ENCODE measurements at places on chromosomes 3 and 15.

GRCh38 chr15:62887113-62887570 lies 155.4 kb upstream of the TPM1 start:
- DNase-seq, result no peak

DNA sequence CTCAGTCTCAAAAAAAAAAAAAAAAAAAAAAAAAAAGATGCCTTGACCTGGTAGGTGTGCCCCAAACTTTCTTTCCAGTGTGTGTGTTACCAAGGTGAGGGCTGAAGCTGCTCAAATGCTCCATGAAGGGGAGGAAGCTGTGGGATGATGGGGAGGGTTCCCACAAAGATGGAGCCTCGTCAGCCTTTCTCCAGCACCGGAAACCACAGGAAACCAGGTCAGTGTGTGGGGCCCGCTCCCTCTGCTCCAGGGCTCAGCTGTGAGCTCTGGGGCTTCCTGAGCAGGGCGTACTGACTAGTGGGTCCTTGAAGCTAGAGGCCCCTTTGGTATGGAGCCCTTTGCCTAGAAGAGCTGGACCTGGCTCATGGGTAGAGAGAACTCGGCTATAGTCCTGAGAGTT lies 681 bp upstream of the IL17RE start:
- DNase-seq, result no peak

GRCh38 chr3:32862247-32862935 lies 44.6 kb downstream of the TRIM71 start:
- no peak for DNase-seq

DNA sequence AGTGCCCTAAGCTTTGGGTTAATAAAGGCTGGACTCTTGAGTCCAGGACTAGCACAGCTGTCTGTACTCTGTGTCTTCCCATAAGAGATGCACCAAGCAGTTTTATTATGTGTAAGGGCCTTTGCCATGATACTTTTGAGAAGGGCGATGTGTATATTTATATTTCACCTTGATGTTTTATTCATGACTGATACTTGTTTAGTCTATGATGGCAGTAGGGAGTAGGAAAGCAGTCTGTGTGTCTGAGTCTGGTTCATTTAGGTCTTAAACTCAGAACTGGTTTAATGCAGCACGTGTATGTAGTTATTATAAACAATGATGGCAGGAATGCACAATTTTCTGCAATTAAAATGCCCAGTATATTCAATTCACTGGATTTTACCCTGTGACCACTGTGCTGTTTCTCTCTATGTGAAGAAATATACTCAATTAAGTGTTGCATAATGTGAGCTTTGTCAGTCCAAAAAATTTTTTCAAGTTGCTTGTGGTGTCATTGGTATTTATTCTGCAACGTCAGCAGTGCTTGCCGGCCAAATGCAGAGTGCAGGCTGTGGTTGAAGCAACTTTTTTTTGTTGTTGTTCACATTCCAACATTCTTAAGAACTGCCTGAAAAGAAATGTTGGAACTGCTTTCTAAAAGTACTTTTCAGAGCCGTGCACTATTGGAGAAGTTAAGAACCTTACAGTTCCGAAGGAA lies 423.7 kb upstream of the SEMA6D start:
- no peak for DNase-seq

GRCh38 chr3:72449551-72449950 lies 398.7 kb downstream of the SHQ1 start:
- DNase-seq, result no peak

DNA sequence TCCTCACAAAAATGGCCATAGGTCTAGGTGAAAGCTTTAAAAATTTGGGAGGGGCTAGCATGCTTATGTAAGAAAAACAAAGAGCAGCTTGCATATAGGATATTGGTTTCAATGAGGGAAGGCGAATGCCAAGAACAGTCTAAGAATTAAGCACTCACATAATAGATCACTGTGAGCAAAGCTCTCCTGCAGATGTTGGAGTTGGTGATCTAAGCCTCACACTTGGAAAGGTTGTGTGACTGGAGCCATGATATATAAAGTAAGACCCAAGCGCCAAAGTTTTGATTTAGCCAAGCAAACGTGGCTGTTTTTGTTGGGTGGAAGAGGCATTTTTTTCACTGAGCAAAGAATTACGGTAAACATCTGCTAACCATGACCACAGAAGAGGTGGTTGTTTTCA lies 237.5 kb downstream of the FOXP1 start:
- DNase-seq, result no peak

GRCh38 chr15:88714782-88715372 lies 76.1 kb downstream of the ISG20 start:
- DNase-seq, result no peak
